ENCODE measurements at places on chromosomes 5 and 9.
A peak's percentile ranks its signal among the peaks of the same experiment; 100 is the strongest.

GRCh38 chr5:91293131-91293530 lies 90.0 kb downstream of the ARRDC3 start:
- DNase-seq: no peak

GRCh38 chr5:150514708-150515211 lies 6.8 kb downstream of the NDST1 start:
- DNase-seq: no peak

GRCh38 chr5:178256746-178257145 lies 24.1 kb upstream of the PHYKPL start:
- DNase-seq: no peak

- no peak for DNase-seq
Measured at GRCh38 chr9:116480700-116481099, 206.4 kb upstream of the TRIM32 start.

DNA sequence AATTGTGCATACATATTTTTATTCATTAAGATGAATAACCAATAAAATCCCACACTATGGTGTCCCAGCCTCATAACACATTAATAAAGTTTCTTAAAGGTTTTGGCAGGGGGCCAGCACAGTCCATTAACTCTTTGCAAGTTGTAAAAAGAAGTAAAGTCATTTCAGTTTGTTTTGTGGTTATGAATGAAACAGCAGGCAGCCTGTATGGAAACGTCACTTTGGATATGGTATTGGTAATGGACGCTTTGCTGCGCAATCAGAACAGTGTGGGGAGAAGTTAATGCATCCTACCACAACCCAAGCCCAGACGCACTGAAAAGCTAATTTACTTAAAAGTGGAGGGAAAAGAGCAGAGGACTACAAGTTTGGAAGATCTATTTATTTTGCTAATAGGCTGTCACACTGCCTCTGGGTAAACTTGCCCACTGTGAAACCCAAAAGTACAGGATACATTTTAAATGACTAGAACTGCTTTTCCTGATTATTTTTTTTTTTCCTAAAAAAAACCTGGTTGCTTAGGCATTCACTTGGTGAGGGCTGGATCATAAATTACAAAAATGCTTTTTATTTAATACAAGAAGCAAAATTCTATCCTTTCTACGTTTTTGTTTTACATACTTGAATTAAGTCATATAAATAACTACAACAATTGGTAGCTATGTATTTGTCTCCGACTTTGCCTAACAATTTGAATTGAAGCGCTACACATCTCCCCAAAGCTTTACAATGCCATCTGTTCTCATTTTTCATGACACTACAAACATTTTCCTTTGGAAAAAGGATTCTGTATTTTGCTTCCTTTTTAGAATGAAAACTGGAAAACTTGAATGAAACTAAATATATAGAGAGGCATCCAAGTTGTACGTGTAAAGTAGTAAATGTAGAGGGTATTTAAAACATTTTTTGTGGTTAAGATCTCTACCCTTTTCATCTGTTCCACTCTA lies 104.3 kb downstream of the NFIB start:
- DNase-seq: peak; percentile 35

Data from NCI-H510A treated with DMSO at 0.1 percent for 48 hours (cell line).